ENCODE measurements at places on chromosomes 16 and 17.

DNA sequence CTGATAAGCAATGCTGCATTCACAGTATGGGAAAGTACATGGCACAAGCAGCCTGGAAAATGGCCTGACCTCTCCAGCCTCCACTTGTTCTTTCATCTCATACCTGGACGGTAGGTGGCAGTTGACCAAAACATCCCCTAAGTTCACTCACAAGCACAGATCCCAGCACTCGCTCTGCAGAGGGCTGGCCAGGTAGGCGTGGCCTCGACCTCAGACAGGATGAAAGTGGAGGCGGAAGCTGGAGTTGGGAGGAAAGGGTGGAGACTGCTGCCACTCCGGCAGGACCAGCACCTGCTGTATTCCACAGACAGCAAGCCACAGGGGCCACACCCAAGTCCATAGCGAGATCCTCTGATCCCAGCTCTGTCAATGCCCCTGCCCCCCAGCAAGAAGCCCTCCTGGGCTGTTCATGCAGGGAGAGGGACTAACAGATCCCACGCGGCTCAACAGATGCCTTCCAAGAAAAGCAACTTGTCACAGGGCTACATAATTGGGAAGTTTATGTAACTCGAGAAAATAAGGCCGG, 31.3 kb downstream of the ZCCHC14 start:
- peak; percentile 30 for DNase-seq

DNA sequence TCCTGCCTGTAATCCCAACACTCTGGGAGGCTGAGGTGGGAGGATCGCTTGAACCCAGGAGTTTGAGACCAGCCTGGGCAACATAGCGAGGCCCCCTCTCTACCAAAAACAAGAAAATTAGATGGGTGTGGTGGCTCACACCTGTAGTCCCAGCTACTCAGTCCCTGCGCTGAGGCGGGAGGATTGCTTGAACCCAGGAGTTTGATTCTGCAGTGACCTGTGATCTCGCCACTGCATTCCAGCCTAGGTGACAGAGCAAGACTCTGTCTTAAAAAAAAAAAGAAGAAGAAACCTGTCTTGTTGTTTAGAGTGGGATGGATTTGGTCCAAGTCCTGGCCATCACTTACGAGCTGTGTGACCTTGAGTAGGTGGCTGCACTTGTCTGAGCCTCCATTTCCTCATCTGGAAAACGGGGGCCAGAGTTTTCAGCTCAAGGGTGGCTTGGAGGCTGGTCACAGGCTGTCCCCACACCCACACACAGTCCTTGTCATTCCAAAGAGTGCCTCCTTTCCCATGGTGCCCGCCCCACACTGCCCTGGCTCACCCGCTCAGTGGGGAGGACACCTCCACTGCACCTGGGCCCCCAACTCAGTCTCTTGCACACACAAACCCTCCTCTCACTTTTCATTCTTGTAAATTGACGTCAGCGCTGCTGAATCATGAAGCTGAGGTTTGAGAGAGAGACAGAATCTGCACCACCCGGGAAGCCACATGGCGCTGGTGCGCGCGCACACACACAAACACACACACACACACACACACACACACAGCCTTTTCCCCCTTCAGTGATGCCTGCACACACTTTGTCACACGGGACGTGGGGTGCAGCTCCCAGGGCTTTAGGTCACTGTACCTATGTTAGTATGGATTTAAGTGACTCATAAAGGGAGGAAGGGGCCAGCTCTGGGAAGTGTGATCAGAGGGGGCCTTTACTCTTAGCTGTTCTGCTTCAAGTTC, 4.2 kb downstream of the SOCS1 start:
- peak; percentile 81 for DNase-seq

- no peak for DNase-seq
Measured at GRCh38 chr17:29238133-29238850, 8.4 kb upstream of the CRYBA1 start.

- DNase-seq = no peak
Measured at GRCh38 chr16:62543516-62543915, 507.3 kb upstream of the CDH8 start.

- DNase-seq = no peak
Measured at GRCh38 chr17:80986816-80987475, 4.7 kb upstream of the CHMP6 start.

DNA sequence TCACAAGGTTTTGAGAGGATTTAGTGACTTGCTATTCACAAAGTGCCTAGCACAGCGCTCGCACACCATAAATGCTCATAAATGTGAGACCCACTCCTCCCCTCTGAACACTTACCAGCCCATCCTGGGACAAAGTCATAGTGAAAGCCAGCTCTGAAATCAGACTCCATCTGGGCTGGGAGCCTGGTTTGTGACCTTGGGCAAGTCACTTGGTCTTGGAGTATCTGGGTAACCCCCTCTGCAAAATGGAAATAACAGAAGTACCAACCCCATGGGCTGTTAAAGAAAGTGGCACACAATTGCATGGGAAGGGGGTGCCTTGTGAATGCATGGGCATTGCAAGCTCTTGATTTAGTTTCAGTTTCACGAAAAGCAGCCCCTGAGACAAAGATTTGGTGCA, 104.7 kb upstream of the CDH5 start:
- no peak for DNase-seq

DNA sequence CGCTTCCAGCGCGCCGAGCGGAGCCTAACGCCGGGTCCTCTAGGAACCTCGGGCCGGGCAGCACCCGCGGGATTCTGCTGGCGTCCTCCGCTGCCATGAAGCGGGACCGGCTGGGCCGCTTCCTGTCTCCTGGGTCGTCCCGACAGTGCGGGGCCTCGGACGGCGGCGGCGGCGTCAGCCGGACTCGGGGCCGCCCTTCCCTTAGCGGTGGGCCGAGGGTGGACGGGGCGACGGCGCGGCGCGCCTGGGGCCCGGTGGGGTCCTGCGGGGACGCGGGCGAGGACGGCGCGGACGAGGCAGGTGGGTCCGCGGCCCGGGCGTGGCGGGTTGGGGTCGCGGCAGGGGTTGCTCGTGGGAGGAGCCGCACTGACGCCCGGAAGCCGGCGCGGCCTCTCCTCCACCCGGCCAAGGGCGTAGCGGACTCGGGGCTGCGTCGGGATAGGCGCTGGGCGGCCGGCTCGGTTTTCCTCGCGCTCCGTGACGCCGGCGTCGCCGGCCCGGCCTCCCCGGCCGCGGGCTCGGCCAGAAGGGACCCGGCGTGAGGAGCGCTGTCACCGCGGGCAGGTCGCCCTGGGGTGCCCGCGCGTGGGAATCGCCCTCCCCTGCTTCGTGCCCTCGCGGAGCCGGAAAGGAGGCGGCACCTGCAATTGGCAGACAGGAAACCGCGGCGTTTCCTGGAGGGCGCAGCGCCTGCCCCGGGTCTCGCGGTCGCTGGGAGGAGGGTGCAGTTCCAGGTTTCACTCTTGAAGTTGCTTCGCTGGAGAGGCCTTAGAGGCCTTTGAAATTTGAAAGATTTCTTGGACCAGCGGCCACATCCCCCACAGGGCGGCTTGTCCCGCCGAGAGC, 432 bp downstream of the ZNF276 start:
- DNase-seq = peak; percentile 93

GRCh38 chr17:49589577-49589927, 13.9 kb downstream of the NXPH3 start:
- DNase-seq = no peak

DNA sequence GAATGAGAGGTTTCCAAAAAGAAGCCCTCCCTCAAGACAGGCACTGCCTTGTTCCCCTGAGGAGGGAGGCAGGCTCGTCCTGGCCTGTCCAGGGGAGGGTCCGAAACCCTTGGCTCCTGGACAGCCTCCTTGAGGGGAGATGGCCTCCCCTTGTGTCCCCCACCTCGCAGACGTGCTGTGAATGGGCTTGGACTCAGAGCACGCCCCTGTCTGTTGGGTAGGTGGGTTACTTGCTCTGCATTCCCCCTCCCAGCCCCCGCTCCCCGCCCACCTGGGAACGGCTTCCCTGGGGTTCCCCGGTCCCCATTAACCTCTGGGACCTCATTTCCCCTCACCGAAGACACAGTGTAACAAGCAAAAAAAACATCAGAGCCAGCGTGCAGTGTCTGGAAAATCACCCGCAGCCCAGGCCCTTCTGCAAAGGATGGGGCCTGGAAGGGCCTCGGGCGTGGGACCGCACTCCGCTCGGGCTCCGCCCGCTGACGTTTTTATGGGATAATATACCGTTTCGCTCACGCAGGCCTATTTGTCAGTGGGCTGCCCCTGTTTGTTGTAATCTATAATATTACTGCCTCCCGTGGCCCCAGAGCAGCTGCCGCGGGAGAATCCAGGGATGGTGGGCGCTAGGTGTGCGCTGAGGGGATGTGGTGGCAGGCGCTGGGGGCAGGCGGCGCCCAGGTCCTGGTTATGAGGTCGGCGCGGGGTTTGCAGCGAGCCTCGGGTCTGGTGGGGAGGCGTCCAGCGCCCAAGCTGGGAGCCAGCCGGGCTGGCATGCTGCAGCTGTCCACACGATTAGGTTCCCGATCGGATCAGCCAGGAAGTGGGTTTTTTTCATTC, 11.1 kb downstream of the BAHCC1 start:
- no peak for DNase-seq

- DNase-seq = no peak
Measured at GRCh38 chr17:79739148-79740062, 8.7 kb downstream of the ENPP7 start.

DNA sequence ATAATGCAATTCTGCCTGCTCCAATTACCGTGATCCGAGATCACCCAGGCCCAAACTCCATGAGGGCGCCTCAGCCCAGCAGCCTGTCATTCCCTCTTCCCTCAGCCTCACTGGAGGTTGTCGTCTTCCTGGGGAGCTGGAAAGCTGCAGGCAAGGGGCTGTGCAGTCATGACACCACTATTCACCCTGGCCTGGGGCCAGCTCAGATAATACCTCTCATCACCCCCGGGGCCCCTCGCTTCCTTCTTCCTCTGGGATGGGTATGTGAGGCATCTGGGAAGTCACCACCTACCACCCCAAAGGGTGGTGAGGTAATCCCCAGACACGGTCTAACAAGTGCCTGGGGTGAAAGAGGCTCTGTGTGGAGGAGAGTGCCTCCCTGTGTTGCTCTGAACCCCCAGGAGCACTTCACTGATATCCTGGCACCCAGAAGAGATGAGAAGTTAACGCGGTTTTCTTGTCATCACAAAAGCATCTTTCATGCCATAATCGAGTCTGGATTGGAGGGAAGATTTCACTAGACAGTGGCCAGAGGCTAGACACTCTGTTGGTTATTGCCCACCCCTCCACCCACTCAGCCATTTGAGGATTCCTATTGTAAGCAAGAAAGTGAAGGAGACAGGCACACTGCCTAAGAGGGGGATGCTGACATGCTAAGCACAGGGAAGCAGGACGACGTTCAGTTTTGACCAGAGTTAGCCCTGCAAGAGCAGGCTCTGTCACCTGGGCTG, 18.4 kb downstream of the CFAP20 start:
- no peak for DNase-seq

- DNase-seq = peak; percentile 11
Measured at GRCh38 chr16:1150511-1150982, 2.4 kb upstream of the CACNA1H start.

DNA sequence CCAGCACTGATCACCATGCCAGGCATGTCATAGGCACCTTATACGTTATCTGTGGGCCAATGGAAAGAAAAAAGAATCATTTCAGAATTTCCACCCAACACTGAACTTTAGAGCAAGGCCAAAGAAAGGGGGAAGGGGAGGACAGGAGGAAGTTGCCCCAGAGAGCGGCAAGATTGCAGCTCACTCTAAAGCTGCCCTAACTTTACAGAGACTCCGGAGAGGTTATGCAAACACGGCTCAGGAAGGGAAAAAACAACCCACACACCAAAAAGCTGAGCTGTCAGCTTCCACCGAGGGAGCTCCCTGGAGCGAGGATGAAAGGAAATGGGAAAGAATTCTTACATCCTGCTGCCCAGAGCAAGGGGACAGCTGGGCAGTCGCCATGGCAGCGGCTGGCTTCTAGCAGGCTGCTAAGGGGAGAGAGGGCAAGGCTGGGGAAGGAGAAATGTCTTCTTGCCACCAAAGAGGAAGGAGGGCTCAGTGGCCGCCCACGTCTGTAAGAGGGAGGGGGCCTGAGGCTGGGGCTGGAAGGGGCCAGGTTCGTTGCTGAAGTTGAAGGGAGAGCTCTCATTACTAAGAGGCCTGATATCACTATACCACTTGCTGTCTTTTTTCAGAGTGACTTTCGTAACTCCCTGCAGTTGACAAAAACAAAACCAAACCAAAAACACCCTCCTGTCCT, 18.2 kb downstream of the COTL1 start:
- peak; percentile 59 for DNase-seq

- DNase-seq = no peak
Measured at GRCh38 chr16:57358527-57359095, at the start of gene CCL22. Gene CCL22, plus strand, starts transcription at chr16:57358783. Its CDS starts 34 bp downstream, at chr16:57358817.

GRCh38 chr17:511001-511698, 158.5 kb upstream of the RPH3AL start:
- DNase-seq = no peak

GRCh38 chr16:84988328-84989080, 22.8 kb downstream of the ZDHHC7 start:
- DNase-seq = no peak

- DNase-seq = no peak
Measured at GRCh38 chr16:67170168-67170948, at the start of gene NOL3. Gene NOL3, plus strand, starts transcription at chr16:67170538.

- DNase-seq = no peak
Measured at GRCh38 chr17:1912146-1912545, 82.3 kb downstream of the RPA1 start.

GRCh38 chr17:18937981-18938691, 13.8 kb upstream of the SLC5A10 start:
- DNase-seq = no peak

GRCh38 chr17:1328437-1328836, 49.0 kb downstream of the TRARG1 start:
- DNase-seq = no peak

DNA sequence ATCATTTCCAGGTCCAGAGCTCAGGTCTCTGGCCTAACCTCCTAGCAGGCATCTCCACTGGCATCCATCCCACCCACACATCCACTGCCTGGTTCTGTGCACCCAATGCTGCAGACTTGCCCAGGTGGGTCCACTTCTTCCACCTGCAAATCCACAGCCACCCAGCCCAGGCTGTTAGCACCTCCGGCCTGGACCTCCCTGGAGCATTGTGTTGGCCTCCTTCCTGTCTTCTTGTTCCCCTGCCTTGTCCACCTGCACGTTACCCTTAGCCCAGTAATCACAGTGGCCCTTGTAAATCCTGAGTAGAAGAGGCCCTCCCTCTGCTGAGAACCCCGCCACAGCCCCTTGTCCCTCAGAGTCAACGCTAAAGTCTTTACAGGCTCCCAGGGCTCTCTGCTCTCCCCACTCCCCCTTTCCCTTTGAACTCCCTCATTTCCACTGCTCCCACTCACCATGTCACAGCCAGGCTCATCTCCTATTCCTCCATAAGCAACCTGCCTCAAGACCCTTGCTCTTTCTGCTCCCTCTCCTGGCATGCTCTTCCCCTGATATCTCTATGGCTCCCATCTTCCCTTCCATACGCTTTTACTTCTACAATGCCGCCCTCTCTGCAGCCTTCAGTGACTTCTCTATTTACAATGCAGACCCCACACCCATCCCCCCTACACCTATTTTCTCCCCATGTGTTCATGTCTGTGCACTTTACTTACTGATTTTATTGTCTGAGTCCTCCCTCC, 288.8 kb downstream of the FOXL1 start:
- DNase-seq = no peak

All from CD4-positive, alpha-beta T cell treated with Interleukin-17A for 1 hour (primary cell).